Brain pericyte (primary cell): ENCODE measurements at places on chromosomes 6 and 20.

- DNase-seq: no peak
These were observed 35.1 kb downstream of the EYS start for GRCh38 chr6:65671922-65672321.

DNA sequence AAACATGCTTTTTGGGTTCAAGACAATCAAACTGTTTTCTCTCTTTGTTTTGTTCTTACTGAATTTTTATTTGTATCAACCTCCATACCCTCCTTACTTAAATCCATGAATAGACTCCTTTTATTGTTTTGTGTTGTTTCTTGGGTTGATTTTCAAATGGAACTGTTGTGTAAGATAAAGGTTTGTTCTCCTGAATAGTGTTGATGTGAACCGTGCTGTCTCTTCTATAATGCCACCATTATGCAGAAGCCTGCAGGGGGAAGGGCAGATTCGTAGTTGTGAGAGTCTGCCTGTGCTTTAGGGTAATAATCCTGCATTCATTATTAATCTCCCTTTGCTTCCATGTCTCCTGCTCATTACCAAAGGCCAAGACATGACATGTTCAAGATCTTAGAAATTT, 105.9 kb downstream of the CDKAL1 start:
- no peak for DNase-seq

- no peak for DNase-seq
These were observed 54.2 kb upstream of the MLN start for GRCh38 chr6:33857932-33858475.

DNA sequence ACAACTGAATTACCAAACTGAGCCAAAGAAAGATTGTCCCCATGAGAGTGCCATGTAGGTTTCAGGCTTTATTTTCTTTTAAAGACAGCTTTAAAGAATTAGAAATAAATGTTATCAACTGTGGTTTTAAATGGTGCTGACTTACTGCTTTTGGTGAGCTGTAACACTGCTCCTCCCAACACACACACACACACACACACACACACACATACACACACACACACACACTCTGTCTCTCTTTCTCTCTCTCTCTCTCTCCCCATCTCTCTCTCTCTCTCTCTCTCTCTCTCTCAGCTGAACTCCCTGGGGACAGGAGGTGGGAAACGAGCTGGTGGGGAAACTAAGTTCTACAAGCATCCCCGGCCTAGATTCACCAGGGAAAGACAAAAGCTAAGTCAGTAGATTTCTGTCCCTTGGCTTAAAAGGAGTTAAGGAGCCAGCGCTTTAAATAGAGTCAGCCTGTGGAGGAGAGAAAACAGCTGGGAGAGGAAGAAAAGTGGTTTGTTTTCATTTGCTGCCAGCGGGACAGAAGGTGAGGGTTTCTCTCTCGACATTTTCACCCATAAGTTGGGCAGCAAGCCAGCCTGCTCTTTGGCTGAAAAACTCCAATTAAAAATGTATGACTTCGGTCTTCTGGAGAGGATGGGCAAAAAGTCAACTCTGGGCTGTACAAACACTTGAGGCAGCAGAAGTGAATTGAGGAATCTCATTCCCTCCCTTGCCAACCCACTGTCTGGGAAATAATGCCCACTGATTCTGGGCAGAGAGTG, 27.4 kb downstream of the CBLN4 start:
- DNase-seq: no peak

GRCh38 chr6:120005292-120005976, 655.9 kb upstream of the MAN1A1 start:
- DNase-seq: no peak

DNA sequence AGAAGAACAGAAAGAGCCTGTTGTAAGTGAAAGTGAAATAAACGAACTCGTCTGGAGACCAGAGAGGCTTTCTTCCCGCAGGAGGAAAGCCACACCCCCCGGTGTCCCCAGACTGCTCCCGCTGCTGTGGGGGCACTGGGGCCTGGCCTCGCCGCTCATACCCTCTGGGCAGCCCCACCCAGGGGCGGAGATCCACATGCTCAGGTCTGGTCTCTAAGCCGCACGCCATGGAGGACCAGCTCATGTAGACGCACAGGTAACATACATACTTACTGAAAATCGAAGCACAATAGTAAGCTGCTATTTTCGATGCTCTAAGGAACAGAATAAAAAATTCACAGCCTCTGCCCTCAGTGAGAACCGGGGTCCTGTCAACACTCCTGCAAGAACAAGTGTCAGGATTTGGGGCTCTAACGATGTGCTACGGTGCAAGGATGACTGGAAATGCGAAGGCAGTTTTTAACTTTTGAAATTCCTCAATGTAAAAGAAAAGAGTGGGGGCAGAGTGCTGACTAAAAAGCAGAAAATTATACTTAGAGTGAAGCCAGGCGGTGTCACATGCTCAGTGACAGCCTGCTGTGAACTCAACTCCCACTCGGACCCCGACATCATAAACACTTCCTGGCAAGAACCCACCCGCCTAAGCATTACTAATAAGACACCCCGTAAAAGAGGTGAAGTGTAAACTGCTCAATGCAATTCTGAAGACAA, 110.5 kb downstream of the IRF4 start:
- DNase-seq: no peak

GRCh38 chr6:129495652-129496051, 214.3 kb downstream of the ARHGAP18 start:
- no peak for DNase-seq

- DNase-seq: no peak
These were observed 133.4 kb upstream of the FUT9 start for GRCh38 chr6:95882371-95882770.

- DNase-seq: no peak
These were observed 17.4 kb upstream of the AKAP7 start for GRCh38 chr6:131117878-131118277.

DNA sequence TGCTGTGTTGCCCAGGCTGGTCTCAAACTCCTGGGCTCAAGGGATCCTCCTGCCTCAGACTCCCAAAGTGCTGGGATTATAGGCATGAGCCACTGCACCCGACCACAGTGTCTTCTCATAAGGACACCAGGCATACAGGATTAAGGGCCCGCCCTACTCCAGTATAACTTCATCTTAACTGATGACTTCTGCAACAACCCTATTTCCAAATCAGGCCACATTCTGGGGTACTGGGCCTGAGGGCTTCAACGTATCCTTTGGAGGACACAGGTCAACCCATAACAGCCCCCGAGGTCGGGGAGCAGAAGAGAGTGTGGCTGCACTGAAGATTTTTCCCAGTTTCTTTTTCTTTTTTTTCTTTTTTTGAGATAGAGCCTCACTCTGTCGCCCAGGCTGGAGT, 39.7 kb downstream of the SUN5 start:
- DNase-seq: no peak

- no peak for DNase-seq
These were observed 41.7 kb upstream of the ZBP1 start for GRCh38 chr20:57661746-57662455.

- DNase-seq: no peak
These were observed 987 bp downstream of the TMEM181 start for GRCh38 chr6:158560836-158561320.

GRCh38 chr20:46894971-46895905, 595 bp downstream of the EYA2 start:
- DNase-seq: no peak

DNA sequence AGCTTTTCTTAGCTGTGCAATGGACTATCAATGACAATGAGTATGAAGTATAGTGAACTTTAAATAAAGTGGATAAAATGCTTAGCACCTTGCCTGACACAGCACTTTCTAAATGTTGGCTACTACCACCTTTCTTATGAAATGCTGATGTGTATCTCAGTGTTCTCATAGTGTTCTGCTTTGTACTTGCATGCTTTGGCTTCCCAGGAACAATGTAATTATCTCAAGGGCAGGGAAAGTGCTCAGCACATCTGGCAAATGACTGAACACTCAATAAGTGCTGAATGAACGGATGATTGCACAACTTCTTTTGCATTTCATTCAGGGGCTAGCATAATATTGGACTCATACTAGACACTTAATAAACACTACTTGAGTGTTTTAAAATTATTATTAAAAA, 28.2 kb upstream of the NOX3 start:
- no peak for DNase-seq

DNA sequence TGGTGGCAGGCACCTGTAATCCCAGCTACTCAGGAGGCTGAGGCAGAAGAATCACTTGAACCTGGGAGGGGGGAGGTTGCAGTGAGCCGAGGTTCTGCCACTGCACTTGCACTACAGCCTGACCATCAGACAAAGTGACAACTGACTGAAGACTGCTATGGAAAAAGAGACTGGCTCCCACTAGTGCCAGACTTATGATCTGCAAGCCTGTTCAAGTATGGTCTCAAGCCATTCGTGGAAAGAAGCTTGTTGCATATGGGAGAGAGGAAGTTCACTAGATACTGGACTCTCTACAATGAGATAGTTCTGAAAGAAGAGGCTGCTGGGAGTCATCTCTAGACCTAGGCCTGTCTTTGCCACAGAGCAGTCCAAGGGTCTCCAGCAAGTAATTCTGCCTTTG, 26.7 kb downstream of the MDN1 start:
- no peak for DNase-seq

- no peak for DNase-seq
These were observed 17.2 kb downstream of the COL19A1 start for GRCh38 chr6:69883551-69883950.

DNA sequence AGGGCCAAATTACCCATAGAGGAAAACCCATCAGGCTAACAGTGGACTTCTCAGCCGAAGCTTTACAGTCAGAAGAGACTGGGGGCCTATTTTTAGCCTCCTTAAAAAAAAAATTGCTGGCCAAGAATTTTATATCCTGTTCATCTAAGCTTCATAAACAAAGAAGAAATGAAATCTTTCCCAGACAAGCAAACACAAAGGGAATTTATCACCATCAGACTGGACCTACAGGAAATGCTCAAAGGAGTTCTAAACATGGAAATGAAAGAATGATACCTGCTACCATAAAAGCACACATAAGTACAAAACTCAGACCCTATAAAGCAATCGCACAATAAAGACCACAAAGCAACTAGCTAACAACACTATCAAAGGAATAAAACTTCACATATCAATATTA, 19.3 kb downstream of the DTNBP1 start:
- no peak for DNase-seq

DNA sequence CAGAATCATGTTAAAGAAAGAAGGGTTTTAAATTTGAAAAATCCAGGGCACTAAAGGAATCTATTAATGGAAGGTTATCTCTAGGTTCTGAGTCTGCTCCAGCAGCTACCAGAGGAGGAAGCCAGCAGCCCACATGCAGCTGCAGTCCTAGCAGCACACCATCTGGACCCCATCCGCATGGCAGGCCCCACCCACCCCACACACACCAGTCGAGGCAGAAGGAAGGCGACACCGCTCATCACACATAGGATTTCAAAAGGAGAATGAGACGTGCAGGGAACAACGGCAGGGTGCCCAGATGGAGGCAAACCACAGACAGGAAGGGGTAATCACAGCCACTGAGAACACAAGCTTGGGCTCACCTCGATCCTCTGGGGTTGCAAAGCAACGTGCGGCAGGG, 78.9 kb downstream of the GINS1 start:
- no peak for DNase-seq
